ENCODE measurements at places on chromosomes 1 and 21. TPM values are rescaled to one million over a fixed set of nuclear protein-coding genes. Genes with fewer than 3 reads are reported as not detected.
A peak's percentile ranks its signal among the peaks of the same experiment; 100 is the strongest.

Gene FCRL6
- total RNA-seq: not detected

Gene NID1
- 0.05 TPM for total RNA-seq

- no peak overlapping the region for H3K27ac ChIP-seq
- no peak overlapping the region for H3K4me3 ChIP-seq
- H3K36me3 ChIP-seq: peaks cover 5% of the 10 kb centered on the region
- peaks cover 9% of the 10 kb centered on the region for H3K4me1 ChIP-seq
- H3K27me3 ChIP-seq: no peaks in the 10 kb centered on the region
These were observed 24.1 kb downstream of the A3GALT2 start for GRCh38 chr1:33296824-33297223.

GRCh38 chr1:114594046-114594445 lies 12.6 kb upstream of the BCAS2 start:
- no peak overlapping the region for H3K27ac ChIP-seq
- no peaks in the 10 kb centered on the region for H3K4me1 ChIP-seq
- DNase-seq: no peak
- H3K27me3 ChIP-seq: peaks cover 6% of the 10 kb centered on the region
- peaks cover 2% of the 10 kb centered on the region for H3K36me3 ChIP-seq
- H3K4me3 ChIP-seq: no peak overlapping the region

DNA sequence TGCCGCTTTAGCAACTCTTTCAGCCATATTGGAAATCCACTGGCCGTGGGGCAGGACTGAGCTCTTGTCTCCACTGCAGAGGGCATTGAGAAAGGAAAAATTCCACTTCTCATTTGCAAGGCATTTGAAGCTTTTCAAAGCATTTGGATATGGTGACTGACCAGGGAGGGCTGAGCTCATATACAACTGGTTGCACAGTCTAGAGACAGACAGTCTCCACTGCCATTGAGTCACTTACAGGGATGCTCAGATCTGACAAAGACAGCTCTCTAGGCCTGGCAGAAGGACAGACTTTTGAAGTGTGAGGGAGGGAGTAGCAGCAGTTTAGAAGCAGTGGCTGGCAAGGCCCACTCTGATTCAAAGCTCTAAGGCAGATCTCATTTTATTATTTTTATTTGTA lies 24.2 kb downstream of the NCF2 start:
- peaks cover 3% of the 10 kb centered on the region for H3K36me3 ChIP-seq
- H3K27ac ChIP-seq: no peak overlapping the region
- no peaks in the 10 kb centered on the region for H3K27me3 ChIP-seq
- peaks cover 22% of the 10 kb centered on the region for H3K4me1 ChIP-seq
- DNase-seq: no peak
- H3K4me3 ChIP-seq: no peak overlapping the region

- peaks cover 28% of the 10 kb centered on the region for H3K4me1 ChIP-seq
- peak; percentile 84 for DNase-seq
These were observed 107.3 kb upstream of the RUNX3 start for GRCh38 chr1:25037174-25038074.

GRCh38 chr1:192225703-192226102 lies 67.4 kb downstream of the RGS18 start:
- no peaks in the 10 kb centered on the region for H3K36me3 ChIP-seq
- no peaks in the 10 kb centered on the region for H3K27me3 ChIP-seq
- no peak overlapping the region for H3K27ac ChIP-seq

GRCh38 chr1:208101661-208102431 lies 142.3 kb downstream of the PLXNA2 start:
- H3K4me1 ChIP-seq: no peaks in the 10 kb centered on the region
- H3K4me3 ChIP-seq: no peak overlapping the region
- H3K27me3 ChIP-seq: no peaks in the 10 kb centered on the region

DNA sequence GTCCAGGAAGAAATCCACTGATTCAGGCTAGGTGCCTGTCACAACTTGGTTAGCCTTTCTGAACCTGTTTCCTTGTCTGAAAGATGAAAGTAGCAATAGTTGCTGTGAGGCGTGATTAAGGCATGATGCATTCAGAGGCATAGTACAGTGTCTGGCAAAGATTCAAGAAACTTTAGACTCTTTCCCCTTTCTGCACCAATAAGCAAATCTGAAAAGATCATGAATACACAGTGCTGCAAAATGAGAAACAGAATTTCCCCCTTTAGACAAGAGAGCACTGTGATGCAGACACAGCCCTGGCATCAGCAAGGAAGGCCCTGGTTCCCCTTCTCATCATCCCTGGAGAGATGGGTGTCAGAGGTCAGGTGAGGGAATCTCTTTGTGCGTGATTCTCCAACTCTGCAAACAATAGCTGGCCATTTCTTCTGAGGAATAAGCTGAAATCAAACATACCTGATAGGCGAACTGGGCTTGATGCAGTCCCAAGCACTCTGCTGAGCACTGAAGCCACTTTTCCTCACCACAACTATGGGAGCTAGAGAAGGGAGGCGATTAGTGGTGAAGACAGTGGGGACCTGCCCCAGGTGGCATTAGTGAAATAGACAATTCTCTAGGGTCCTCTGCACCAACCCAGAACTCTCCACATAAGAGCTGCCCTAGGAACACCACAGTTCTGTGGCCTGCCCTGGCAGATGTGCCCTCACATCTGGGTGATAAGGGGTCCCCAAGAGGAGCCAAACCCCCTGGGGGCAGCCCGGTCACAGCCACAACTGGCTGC lies 41.7 kb downstream of the ITPKB start:
- H3K27me3 ChIP-seq: no peaks in the 10 kb centered on the region
- peak overlapping the region; percentile 20 for H3K4me3 ChIP-seq
- H3K4me1 ChIP-seq: peaks cover 87% of the 10 kb centered on the region
- peak overlapping the region; percentile 95 for H3K27ac ChIP-seq

GRCh38 chr1:67958472-67958871 lies 92.0 kb downstream of the DIRAS3 start:
- no peak for DNase-seq
- H3K4me3 ChIP-seq: no peak overlapping the region
- H3K36me3 ChIP-seq: no peaks in the 10 kb centered on the region
- H3K4me1 ChIP-seq: no peaks in the 10 kb centered on the region
- peaks cover 4% of the 10 kb centered on the region for H3K27me3 ChIP-seq

DNA sequence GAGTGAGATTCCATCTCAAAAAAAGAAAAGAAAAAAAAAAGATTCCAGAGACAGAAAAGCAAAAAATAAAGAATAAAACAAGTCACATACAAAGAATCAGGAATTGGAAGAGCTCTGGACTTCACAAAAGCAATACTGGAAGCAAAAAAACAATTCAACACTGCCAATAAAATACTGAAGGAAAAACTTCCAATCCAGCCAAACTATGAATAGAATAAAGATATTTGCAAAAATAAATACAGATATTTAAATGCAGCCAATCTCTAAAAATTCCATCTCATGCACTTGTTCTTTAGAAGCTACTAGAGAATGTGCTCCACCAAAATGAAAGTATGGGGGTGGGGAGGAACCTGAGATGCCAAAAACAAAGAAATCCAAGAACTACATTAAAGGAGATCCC lies 29.4 kb upstream of the RBM34 start:
- H3K27me3 ChIP-seq: no peaks in the 10 kb centered on the region
- H3K4me1 ChIP-seq: peaks cover 8% of the 10 kb centered on the region
- H3K4me3 ChIP-seq: no peak overlapping the region
- DNase-seq: no peak
- no peak overlapping the region for H3K27ac ChIP-seq

DNA sequence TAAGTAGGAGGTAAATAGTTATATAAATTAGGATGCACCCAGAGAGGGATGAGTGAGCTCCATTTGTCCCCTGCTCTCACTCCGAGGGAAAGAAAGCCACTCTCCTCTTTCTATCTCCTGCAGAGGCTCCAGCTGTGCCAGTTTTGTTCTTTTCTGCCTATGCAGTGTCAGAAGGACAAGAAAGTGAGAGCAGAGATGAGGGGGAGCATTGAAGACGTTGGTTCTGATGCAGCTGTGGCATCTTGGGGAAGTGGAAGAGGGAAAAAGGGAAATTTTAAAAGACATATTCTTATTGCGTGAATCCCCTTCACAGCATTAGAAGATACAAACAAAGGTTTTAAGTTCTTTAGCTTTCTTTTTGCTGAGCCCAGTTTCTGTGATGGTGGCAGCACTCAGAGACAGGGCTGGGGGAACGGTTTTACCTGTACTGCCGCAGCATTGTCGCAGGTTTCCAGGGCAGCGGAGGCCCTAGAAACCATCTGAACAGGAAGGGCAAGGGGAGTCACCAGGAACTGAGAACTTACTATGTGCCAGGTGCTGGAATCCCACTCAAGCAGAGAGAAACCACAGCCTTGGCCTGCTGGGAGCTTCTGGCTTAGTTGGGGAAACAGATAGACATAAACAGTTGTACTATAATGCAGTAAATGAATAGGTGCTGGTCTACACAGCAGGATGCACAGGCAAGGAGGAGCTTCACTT lies 44.9 kb upstream of the USP24 start:
- no peak overlapping the region for H3K4me3 ChIP-seq
- H3K4me1 ChIP-seq: peaks cover 10% of the 10 kb centered on the region
- no peak for DNase-seq
- H3K27ac ChIP-seq: no peak overlapping the region
- no peaks in the 10 kb centered on the region for H3K36me3 ChIP-seq

Measured in activated CD4-positive, alpha-beta memory T cell treated with anti-CD3 and anti-CD28 coated beads for 36 hours (primary cell).